RWPE2 (cell line): ENCODE measurements at places on chromosomes 2 and 18.

DNA sequence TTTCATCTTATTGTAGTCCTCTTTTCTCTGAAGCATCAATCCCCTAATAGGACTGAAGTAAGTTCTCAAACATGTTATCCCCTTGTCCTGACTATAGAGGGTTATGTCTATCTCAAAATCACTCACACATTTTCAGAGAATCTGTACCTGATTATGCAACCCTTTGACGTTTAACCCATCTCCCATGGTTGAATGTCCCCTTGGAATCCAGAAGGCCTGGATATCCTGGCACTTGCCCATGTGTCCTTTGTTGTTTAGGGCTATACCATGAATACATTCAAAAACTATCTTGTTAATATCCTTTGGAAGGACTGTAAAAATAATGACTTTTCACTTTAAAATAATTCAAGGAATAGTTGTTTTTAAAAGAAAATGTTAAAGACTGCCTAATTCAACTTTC lies 66.3 kb upstream of the PSMD14 start:
- DNase-seq, result no peak
- no peaks in the 10 kb centered on the region for H3K27me3 ChIP-seq
- H3K36me3 ChIP-seq, result no peaks in the 10 kb centered on the region

DNA sequence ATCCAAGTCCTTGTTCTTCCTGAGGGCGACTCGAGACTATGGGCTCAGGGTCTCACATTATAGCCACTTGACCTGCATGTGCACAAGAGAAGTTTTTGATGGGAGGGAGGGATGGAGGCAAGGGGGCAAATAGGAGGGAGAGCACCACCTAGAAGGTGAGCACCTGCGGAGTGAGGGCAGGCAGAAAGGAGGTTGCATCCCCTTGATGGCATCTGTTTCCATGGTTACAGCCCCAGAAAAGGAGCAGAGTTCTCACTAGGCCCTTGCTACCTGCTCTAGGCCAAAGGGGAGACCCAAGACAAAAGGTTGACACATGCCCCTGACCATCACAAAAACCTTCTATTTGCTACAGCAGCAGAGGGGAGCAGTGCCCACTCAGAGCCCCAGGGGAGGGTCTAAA lies 131.5 kb upstream of the SERTAD2 start:
- no peak for DNase-seq
- no peaks in the 10 kb centered on the region for H3K27me3 ChIP-seq
- peaks cover 16% of the 10 kb centered on the region for H3K4me1 ChIP-seq
- no peak overlapping the region for H3K4me3 ChIP-seq

DNA sequence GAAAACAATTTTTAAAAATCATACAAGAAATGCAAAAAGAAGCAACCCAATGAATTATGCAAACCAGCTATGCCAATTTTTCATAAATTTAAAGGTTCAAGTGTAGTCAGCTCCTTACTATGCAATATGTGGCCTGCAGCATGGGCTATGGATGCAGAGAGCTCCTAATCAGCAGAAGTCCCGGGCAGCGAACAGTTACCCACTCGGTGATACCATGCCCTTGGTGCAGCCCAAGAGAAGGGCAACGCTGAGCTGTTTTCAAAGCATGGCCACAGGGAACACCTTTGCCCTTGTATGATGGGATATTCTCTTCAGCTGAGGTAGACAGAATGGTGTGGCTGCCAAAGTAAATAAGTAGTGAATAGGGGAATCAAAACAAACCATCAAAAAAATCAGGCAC lies 17.3 kb upstream of the ARL5A start:
- no peaks in the 10 kb centered on the region for H3K27me3 ChIP-seq
- no peak for DNase-seq

DNA sequence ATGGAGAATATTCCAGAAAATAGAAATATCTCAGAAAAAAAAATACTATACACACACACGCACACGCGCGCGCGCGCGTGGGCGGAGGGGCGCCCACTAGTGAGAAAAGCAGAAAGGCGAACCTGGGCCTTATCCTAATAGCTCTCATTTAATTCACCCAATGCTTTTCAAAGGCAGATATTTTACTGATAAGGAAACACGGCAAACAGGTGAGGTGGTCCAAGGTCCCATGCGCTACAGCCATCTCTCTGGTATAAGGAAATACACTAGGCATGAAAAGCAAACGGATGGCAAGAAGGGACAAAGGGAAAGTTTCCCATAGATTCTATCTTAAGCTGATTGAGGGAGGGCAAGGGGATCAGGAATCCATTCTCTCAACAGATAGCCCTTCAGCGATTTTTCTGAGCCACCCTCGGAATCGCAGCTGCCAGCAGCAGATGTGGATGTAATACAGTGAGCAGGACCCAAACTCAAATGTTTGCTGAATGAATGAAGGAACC lies 136.7 kb downstream of the TMEM247 start:
- H3K4me1 ChIP-seq, result peaks cover 18% of the 10 kb centered on the region
- peak overlapping the region; percentile 55 for H3K27ac ChIP-seq
- H3K27me3 ChIP-seq, result no peaks in the 10 kb centered on the region

DNA sequence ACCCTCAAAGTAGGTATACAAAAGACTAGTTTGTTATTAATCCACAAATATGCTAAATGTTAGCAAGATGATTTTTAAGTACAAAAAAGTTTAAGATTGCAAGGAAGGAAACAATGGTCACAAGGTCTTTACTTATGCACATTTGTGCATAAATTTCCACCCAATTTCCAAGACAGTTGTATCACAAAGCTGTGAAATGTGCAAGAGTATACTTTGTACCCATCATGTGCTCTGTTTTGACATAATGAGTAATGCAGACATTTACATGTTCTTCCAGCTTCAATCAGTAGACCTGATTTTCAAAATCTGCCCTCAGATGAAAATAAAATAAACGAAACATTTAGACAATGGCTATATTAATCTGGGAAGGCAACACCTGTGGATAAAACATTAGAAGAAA lies 27.0 kb downstream of the SLC5A7 start:
- no peaks in the 10 kb centered on the region for H3K4me1 ChIP-seq
- no peak overlapping the region for H3K27ac ChIP-seq
- no peaks in the 10 kb centered on the region for H3K27me3 ChIP-seq
- DNase-seq, result no peak
- no peaks in the 10 kb centered on the region for H3K36me3 ChIP-seq
- no peak overlapping the region for H3K4me3 ChIP-seq

GRCh38 chr2:45011621-45012602 lies 2.7 kb upstream of the SIX2 start:
- H3K4me1 ChIP-seq, result no peaks in the 10 kb centered on the region
- peaks cover 17% of the 10 kb centered on the region for H3K27me3 ChIP-seq
- no peak overlapping the region for H3K27ac ChIP-seq
- H3K36me3 ChIP-seq, result no peaks in the 10 kb centered on the region
- no peak for DNase-seq

GRCh38 chr2:157414050-157414449 lies 29.8 kb downstream of the CYTIP start:
- no peak overlapping the region for H3K4me3 ChIP-seq
- H3K36me3 ChIP-seq, result no peaks in the 10 kb centered on the region
- H3K4me1 ChIP-seq, result no peaks in the 10 kb centered on the region

GRCh38 chr18:37611614-37612279 lies 46.1 kb upstream of the CELF4 start:
- H3K4me1 ChIP-seq, result no peaks in the 10 kb centered on the region
- H3K27ac ChIP-seq, result no peak overlapping the region
- H3K4me3 ChIP-seq, result no peak overlapping the region
- no peaks in the 10 kb centered on the region for H3K27me3 ChIP-seq
- no peaks in the 10 kb centered on the region for H3K36me3 ChIP-seq

DNA sequence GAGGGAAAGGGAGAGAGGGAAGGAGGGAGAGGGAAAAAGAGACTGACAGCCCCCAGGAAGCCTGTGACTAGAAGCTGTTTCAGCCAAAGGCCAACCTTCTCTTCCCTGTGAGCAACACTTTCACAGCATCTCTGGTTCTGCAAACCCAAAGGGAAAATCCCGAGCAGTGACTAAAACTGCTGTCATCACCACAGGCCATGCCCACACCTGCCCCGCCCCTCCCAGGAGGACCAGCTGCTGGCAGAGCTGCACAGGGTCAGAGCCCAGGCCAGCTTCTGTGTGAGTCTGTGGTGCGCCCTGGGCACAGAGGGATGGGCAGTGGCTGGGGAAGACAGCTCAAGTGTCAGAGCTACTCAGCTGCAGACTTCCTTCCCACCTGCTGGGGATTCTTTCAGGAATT lies 64.9 kb upstream of the OTOS start:
- peak; percentile 95 for DNase-seq
- no peaks in the 10 kb centered on the region for H3K36me3 ChIP-seq
- H3K4me3 ChIP-seq, result no peak overlapping the region

- H3K27me3 ChIP-seq, result no peaks in the 10 kb centered on the region
- H3K4me3 ChIP-seq, result no peak overlapping the region
- DNase-seq, result no peak
- no peak overlapping the region for H3K27ac ChIP-seq
Measured at GRCh38 chr18:44853430-44853829, 172.7 kb downstream of the SETBP1 start.

- H3K27ac ChIP-seq, result peak overlapping the region; percentile 58
- H3K4me3 ChIP-seq, result no peak overlapping the region
- H3K27me3 ChIP-seq, result no peaks in the 10 kb centered on the region
- peaks cover 36% of the 10 kb centered on the region for H3K4me1 ChIP-seq
- DNase-seq, result no peak
Measured at GRCh38 chr18:46262856-46263255, 158.7 kb downstream of the HAUS1 start.

- H3K36me3 ChIP-seq, result no peaks in the 10 kb centered on the region
- H3K4me3 ChIP-seq, result no peak overlapping the region
- no peaks in the 10 kb centered on the region for H3K27me3 ChIP-seq
- no peak for DNase-seq
- no peak overlapping the region for H3K27ac ChIP-seq
Measured at GRCh38 chr18:8844721-8845148, 139.4 kb downstream of the MTCL1 start.

DNA sequence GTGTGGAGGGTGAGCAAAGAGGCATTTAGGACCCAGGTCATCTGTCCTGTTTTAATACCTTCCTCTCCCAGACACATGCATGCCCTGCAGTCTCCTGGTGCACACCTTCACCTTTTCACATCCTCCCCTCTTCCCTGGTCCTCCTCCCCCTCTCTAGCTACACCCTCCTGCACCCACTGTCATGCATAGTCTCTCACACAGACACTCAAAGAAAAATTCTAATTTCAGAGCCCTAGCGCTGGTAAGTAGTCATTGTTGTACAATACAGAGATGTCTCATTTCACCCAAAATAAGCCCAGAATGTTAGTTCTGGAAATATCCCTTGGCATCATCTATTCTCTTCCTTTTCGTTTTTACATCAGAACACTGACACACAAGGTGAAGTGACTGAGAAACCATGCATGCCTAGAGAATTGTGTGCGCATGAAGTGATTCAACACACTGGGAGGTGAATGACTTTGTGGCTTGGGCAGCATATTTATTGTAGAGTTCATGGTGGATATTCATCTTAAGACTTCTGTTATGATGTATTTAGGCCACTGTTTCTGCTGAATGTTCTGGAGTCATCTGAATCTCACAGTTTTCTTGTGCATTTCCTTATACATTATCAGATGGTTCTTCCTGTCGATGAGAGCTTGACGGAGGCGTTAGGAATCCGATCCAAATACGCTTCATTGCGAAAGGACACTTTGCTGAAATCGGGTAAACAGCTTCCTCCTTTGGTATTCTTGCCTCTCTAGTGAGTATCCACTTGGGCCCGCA lies 69.9 kb downstream of the COA5 start:
- DNase-seq, result no peak
- no peak overlapping the region for H3K4me3 ChIP-seq
- no peaks in the 10 kb centered on the region for H3K27me3 ChIP-seq
- H3K4me1 ChIP-seq, result no peaks in the 10 kb centered on the region
- peaks cover 5% of the 10 kb centered on the region; the same call in 1 of the 2 replicates for H3K36me3 ChIP-seq
- no peak overlapping the region for H3K27ac ChIP-seq

- peaks cover 26% of the 10 kb centered on the region for H3K4me1 ChIP-seq
- H3K27me3 ChIP-seq, result no peaks in the 10 kb centered on the region
- H3K4me3 ChIP-seq, result no peak overlapping the region
- peak; percentile 78 for DNase-seq
- H3K36me3 ChIP-seq, result no peaks in the 10 kb centered on the region
- H3K27ac ChIP-seq, result peak overlapping the region; percentile 95
Measured at GRCh38 chr2:113240150-113240914, 38.4 kb downstream of the PAX8 start.

- H3K27me3 ChIP-seq, result no peaks in the 10 kb centered on the region
- H3K4me3 ChIP-seq, result no peak overlapping the region
- H3K4me1 ChIP-seq, result peaks cover 9% of the 10 kb centered on the region
- DNase-seq, result no peak
- H3K27ac ChIP-seq, result no peak overlapping the region
Measured at GRCh38 chr2:25367296-25367695, 25.6 kb upstream of the DNMT3A start.

DNA sequence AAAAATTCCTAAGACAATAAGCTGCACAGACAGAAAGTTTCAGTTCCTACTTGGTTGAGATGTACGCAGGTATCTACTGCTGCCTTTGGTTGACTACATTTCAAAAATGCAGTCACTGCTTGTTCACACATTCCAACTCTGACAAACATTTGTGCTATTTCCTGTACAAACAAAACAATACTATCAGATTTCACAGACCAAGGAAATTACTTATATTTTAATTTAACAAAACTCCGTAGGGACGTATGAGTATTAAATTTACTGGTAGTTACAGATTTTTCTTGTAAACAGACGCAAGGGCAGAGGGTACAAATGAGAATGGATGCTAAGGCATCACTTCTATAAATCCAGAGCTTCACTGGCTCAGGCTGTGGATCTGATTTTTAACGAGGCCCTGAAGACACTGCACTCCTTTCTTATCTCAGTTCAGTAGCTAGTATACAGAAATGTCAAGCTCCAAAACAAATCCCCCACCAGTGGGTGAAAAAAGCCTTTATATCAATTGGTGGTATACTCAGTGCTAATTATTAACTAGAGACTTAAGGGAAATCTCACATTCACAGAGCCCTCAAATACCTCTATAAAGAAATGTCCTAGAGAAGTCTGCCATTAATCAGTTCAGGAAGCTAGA lies 31.7 kb upstream of the TTC32 start:
- no peaks in the 10 kb centered on the region for H3K27me3 ChIP-seq
- peak overlapping the region; percentile 92 for H3K27ac ChIP-seq
- no peak for DNase-seq
- H3K4me3 ChIP-seq, result no peak overlapping the region
- peaks cover 27% of the 10 kb centered on the region for H3K4me1 ChIP-seq

DNA sequence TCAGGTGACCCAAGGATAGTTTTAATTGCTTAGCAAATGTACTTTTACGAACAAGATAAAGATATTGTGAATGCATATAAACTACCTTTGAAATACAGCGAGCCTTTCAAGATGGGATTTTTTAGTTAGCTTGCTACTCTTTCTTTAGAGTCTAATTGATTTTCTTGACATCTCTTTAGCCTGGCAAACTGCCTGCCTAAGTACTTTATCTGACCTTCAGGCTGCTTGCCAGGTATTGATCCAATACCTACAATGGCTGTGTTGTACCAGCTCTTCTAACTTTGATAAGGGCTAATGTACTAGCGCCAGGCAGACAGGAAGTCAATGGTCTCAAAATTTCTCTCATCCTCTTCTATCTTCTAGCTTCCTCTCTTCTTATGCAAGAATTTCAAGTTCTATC lies 414.4 kb upstream of the ACVR2A start:
- no peaks in the 10 kb centered on the region for H3K4me1 ChIP-seq
- no peak for DNase-seq

- H3K27ac ChIP-seq, result no peak overlapping the region
- no peaks in the 10 kb centered on the region for H3K36me3 ChIP-seq
- H3K4me1 ChIP-seq, result peaks cover 23% of the 10 kb centered on the region
- H3K4me3 ChIP-seq, result no peak overlapping the region
Measured at GRCh38 chr2:72028351-72028995, 119.2 kb downstream of the CYP26B1 start.
